ENCODE measurements at places on chromosomes 5 and 9.

GRCh38 chr9:69393425-69393824 lies 68.4 kb downstream of the ENTREP1 start:
- DNase-seq = no peak

DNA sequence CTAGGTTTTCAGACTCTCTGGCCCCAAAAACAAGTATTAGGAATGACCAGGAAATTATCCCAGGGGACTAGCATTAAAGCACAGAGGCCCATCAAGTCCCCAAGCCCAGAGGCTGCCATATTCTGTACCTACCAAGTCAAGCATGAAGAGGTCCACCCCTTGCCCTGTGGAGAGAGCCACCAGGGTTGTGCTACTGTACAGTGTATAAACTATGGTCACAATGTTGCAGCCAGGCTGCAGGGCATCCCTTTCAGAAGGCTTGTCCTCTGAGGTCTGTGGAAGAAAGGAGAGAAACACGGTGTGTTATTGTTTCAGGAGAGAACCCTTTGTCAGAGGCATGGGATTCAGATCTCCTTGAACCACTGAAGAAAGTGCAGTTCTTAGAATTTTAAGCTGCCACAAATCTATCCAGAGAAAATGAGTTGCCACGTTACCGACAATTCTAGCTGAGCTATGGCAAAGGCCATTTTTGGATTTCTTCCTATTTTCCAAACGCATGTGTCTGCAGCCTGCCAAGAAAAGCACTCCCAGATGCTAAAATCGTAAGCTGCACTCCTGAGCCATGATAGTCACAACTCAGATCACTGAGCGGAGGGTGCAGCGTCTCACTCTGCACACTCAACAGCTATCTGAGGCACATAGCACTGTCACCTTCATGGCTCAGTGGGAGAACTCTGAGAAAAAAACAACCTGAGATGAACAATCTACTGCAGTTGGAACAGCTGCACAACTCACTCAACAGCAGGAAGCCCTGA lies 45.5 kb upstream of the SPATA31E1 start:
- no peak for DNase-seq

GRCh38 chr9:92297611-92298010 lies 4.1 kb upstream of the IARS1 start:
- no peak for DNase-seq

DNA sequence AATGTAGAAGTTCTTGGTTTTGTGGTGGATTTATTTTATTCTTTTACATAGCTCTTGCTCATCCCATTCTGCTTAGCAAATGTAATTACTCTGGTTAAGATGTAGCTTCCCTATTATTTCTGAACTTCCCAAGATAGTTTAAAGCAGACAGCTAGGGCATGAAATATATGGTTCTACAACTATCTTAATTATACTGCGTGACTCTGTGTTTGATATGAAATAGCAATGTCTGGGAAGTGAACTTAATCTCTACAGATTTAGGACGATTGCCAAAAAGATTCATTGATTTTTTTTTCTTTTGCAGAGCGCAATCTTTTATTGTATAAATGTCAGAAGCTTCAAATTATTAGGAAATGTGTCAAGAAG lies 529.3 kb upstream of the ZNF608 start:
- DNase-seq = no peak

GRCh38 chr5:15634591-15635288 lies 134.8 kb downstream of the FBXL7 start:
- no peak for DNase-seq

- no peak for DNase-seq
Measured at GRCh38 chr9:107637421-107638420, 148.2 kb upstream of the KLF4 start.

- no peak for DNase-seq
Measured at GRCh38 chr5:32710550-32711361, at the start of gene NPR3. NPR3 (plus strand) TSS chr5:32711321; CDS start chr5:32711777, 456 bp downstream.

GRCh38 chr9:106528158-106528557 lies 334.8 kb upstream of the ZNF462 start:
- DNase-seq = no peak

GRCh38 chr5:5540065-5540464 lies 117.6 kb downstream of the ICE1 start:
- no peak for DNase-seq

- no peak for DNase-seq
Measured at GRCh38 chr9:99820685-99821395, 845 bp upstream of the NR4A3 start.

GRCh38 chr5:80181618-80182211 lies 74.1 kb downstream of the SERINC5 start:
- no peak for DNase-seq

DNA sequence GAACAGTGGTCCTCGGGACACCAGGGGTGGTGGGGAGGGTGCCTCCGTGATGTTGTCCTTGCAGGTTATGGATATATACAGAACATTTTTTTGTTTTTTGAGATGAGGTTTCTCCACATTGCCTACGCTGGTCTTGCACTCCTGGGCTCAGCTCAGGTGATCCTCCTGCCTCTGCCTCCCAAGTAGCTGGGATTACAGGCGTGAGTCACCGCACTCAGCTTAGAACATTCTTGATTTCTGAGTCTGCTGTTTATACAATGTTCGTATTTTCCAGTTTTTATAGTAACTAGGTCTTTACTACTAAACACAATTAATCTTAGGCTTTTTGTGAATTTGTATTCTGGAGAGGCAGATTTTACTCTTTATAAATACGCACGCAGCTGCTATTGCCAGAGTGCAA lies 6.0 kb downstream of the PMPCA start:
- DNase-seq = no peak

DNA sequence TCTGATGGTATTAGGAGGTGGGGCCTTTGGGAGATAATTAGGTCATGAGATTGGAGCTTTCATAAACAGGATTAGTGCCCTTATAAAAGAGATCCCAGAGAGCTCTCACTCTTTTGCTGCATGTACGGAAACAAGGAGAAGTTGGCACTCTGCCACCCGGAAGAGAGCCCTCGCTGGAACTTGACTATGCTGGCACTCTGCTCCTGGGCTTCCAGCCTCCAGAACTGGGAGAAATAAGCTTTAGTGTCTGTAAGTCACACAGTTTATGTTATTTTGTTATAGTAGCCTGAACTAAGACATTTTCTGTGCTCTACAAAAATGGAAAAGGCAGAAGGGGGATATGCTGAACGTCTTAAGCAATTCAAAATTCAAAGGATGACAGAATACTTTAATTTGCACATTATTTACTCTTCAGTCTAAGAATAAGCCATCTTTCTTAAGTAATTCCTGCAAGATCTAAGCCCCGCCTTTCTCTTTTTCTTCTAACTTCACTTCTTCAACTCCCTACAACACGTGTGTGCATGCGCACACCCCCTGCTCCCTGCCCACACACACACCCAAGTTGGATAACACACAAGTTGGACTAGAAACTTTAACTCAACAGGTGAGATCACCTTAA lies 17.3 kb downstream of the NFIB start:
- no peak for DNase-seq

GRCh38 chr5:123819833-123820232 lies 307.9 kb downstream of the CSNK1G3 start:
- DNase-seq = no peak

DNA sequence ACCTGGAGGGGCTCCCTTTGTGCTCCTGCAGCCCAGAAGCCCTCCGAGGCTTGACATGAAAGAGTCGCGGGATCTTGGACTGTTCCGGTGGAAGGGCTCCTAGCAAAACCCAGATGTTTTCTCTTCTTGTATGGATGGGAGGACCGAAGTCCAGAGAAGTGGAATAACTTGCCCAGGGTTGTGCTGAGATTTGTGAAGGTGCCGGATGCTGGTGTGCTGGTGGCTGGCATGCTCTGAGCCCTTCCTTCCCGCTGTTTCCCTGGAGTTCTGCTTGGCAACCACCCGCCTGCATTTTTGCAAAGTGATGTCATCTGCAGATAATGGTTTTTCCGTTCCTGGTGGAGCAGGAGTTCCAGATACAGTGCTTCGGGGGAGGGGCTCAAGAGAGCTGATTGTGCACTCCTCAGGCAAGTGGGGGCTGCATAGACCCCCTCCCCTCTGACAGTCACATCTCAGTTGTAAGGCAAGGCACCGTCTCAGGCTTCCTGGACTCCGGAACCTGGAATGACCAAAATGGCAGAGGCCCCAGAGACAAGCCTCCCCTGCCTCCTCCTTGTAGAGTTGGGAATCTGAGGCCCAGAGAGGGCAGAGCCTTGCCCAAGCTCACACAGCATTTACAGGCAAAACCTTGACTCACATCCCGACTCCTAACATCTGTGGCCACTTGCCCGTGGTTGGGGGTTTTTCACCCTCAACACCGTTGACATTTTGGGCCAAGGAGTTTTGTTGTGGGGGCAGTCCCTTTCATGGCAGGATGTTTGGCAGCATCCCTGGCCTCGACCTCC lies 157.0 kb downstream of the RGS3 start:
- no peak for DNase-seq

DNA sequence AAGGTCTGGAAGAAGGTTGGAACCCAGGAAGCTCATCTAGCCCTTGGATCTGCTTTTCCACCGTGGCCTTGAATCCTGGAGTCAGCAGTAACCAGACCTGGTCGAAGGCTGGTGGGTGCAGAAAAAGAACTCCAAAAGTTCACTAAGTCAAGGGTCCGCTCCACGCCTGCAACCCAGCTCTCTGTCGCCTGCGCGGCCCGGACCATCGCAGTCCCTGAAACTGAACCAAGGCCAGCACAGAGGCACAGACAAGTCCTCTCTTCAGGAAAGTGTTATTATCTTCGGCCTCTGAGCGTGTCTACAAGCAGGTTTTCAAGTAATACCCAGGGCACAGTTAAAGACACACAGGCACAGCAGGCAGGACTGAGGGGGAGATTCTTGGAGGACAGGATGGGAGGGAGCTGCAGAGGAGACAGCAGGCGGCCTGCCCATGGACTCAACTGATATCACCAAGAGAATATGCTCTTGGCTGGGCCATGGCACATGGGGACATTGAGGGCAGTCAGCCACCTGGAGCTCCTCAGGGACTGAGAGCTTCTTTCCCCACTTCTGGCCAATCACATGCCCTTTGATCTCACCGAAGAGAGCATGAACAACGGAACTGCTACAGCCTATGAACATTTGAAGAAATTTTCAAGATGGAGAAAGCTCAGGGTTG lies 45.8 kb upstream of the SEMA4D start:
- no peak for DNase-seq

GRCh38 chr9:121660367-121660766 lies 8.9 kb downstream of the DAB2IP start:
- DNase-seq = no peak

- DNase-seq = no peak
Measured at GRCh38 chr9:36152741-36153438, 16.3 kb upstream of the CCIN start.

DNA sequence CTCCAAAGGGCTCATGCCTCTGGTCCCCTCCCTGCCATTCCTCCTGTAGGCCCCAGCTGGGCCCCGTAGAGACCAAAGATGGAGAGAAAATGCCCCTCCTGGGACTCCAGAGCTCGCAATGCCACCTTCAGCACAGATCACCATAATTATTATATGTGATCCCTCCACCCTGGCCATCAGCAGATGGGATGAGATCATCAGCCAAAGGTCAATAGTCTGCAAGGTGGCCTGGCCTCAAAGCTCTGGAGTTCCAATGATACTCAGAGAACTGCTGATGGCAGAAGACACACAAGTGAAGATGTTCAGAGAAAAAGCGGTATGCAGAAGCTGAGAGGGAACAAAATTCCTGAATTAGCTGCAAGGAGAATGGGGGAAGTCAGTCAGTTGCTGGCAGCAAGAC lies 5.0 kb downstream of the RPP25L start:
- DNase-seq = no peak

DNA sequence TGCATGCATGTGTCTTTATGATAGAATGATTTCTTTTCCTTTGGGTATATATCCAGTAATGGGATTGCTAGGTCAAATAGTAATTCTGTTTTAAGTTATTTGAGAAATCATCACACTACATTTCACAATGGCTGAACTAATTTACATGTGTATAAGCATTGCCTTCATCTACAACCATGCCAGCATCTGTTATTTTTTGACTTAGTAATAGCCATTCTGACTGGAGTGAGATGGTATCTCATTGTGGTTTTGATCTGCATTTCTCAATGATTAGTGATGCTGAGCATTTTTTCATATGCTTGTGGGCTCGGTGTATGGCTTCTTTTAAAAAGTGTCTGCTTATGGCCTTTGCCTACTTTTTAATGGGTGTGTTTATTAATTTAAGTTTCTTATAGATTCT lies 102.3 kb upstream of the CCDC112 start:
- no peak for DNase-seq

- no peak for DNase-seq
Measured at GRCh38 chr5:56737002-56737621, 78.2 kb upstream of the MAP3K1 start.

DNA sequence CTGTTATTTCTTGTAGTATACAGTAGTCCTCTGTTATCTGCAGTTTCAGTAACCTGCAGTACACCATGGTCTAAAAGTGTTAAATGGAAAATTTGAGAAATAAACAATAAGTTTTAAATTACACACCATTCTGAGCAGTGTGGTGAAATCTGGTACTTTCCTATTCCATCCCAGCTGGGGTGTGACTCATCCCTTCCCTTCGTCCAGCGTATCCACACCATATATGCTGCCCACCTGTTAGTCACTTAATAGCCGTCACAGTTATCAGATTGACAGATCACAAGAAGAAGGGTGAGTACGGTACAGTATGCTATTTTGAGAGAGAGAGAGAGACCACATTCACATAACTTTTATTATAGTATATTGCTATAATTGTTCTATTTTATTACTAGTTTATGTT lies 28.9 kb downstream of the FAM151B start:
- no peak for DNase-seq

- DNase-seq = no peak
Measured at GRCh38 chr9:115146581-115147021, 28.6 kb upstream of the TNC start.

GRCh38 chr5:62206150-62206829 lies 99.7 kb upstream of the KIF2A start:
- DNase-seq = no peak

DNA sequence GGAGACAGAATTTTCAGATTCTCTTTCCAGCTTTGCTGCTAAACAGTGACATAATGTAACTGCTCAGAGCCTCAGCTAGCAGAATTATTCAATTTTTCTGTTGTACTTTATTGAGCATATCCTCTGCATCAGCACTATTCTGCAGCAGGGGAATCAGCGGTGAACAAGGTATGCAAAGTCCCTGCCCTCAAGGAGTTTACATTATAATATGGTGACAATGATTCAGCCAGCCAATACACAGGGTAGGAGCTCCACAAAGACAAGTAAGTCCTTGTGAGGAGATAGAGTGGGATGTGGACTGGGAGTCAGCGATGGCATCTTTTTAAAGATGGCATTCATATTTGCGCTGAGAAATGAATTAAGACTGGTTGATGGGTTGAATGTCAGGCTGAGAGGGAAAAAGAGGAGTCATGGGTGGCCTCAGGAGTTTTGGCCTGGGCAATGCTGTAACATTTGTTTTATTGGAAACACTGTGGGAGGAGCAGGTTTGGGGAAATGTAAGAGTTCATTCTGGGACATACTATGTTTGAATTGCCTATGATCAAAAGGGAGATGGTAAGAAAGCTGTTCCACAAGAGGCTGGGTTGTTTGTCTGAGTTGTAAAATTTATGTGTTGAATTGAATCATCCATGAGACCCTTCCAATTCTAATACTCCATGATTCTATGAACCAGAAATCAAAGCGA lies 194.5 kb downstream of the PLK2 start:
- DNase-seq = no peak
